ENCODE measurements at places on chromosomes 7 and 10.

DNA sequence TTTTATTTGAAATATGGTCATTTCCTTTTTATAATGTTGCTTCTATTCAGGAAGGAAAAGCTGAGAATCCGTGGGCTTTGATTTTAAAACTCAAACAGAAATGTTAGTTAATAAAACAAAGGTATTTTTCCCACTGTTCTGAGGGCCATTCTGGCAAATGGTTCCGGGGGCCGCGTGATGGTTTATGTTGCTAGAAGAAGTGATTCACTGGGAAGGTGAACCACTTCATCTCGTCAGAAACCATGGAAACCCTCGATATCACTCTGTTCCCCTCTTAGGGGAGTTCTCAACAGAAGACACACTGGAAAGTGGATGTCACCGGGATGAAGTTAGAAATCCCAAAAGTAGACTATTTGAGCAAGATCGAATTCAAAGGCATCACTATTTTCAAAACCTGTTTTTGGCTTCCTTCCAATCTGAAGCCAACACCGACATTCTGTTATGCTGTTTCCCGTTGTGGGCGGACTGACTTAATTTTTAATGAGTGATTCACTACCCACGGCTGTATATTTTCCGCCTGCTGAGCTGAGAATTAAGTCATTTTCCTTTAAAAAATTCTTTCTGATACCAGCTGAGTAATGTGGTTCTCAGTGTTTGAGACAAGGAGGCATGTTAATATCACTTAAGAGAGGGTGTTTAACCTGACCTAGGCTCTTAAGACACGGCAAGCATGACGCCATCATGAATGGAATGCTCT is 84.1 kb downstream of the PTPRE start:
- DNase-seq = no peak

DNA sequence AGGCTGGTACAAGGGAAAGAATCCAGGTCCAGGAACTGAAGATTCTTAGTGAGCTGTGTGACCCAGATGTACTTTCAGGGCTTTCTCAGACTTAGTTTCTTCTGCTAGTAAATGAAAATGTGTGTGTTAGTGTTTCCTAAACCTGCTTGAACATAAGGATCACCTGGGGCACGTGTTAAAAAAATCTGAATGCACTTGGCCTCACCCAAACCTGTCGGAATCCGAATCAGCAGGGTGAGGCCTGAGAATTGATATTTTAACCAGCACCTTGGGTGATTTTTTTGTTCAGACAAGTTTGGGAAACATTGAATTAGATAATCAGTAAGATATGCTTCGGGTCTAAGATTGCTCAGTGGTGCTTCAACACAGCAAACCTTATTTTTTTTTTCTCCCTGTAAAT is 59.7 kb downstream of the ZNF365 start:
- DNase-seq = no peak

- DNase-seq = no peak
Measured at GRCh38 chr10:132404169-132404880, 7.3 kb downstream of the PWWP2B start.

GRCh38 chr10:118818621-118819221 is 64.0 kb upstream of the CACUL1 start:
- DNase-seq = no peak

DNA sequence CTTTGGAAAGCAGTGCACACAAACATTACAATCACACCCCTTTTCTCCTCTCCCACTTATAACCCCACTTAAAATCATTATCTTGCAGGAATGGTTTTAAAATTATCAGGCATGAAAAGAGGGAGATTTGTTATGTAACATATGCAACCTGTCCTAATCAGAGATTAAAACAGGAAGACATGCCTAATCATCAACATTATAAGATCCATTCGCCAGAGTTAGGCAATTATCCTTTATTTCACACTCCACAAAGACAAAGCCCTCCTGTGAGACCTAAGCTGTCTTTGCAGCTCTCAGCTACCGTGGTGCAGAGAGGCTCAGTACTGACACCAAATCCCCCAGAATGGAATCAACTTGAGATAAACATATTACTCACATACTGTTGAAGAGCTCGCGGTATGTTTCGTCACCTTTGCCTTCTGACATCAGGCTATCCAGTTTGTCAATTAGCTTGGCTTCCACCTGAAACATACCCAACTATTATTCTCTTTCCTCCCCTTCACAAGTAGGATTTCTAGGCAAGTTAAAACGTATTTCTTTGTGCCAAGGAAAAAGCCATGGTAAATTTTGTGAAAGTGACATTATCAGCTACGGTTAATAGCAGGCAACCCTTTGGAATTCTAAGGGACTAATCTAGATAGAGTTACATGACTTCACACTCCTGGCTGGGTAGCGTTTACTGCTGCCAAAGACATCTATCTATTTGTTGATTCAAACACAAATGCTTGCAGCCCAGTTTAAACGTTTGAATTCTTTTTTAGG is 226.2 kb upstream of the IMMP2L start:
- no peak for DNase-seq

DNA sequence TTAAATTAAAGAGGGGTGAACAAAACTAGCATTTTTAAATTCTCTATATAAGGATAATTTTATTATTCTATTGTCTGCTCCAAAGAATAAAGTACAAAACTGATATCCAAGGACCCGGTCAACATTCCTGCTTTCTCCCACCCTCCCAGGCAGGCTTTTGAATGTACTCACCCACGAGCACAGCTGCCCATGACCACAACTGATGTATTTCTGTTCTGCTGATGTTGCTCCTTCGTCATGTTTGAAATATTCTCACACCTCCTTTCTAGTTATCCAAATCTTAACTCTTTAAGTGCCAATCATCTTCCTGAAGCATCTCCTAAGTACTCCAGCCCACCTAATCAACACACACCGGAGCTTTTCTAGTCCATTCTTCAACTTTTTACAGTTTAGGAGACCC is 46.7 kb downstream of the CALD1 start:
- no peak for DNase-seq

GRCh38 chr10:103166523-103166922 is 26.5 kb downstream of the NT5C2 start:
- no peak for DNase-seq

- DNase-seq = no peak
Measured at GRCh38 chr7:132899-133298, 59.5 kb upstream of the FAM20C start.

DNA sequence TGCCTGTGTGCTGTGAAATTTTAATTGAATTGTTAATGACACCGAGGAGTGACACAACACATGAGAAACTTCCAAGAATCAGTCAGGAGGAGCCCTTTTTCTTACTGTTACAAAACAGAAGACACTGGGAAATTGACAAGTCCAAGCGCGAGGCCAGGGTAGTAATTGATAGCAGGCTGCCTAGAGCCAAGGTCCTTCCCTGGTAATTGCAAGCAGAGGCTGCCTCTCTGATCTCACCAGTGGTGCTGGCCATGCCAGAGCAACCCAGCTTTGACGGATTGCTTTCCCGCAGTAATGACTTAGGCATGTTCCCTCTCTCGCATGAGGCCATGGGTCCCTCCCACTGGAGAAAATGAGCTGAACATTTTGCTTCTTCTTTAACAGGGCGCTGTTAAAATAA is 111.5 kb downstream of the LRMDA start:
- DNase-seq = peak; percentile 32

- no peak for DNase-seq
Measured at GRCh38 chr10:131685007-131685406, 215.8 kb upstream of the PPP2R2D start.

- DNase-seq = peak; percentile 51
Measured at GRCh38 chr7:50595491-50596102, 30.4 kb upstream of the DDC start.

GRCh38 chr7:141704741-141705140 is 2.8 kb upstream of the DENND11 start:
- no peak for DNase-seq

GRCh38 chr7:14218338-14218737 is 228.9 kb upstream of the ETV1 start:
- DNase-seq = no peak

DNA sequence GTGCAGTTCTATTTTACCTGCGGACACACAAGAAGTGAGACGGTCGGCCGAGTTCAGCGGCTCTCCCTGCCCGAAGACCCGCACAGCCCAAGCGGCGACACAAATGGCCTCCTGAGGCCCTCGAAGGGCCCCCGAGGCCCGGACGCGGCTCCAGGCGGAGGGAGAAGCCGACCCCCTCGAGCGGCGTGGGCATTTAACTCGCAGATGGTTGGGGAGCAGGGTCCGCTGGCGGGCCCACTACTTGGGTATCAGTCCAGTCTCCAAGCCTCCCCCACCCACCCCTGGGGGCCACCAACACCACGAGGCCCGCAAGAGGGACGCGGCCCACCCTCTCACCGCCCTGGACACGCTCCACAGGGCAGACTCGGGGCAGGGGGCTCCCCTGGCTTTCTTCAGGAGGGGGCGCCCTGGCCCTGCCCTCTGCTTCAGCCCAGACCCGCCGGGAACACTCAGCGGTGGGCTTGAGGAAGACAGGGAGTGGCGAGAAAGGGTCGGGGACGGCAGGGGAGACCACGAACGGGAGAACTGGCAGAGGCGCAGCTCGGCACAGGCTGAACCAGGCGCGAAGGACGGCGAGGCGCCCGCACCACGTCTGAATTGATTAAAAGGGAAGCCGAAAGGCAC is 1.7 kb downstream of the IGF2BP3 start:
- no peak for DNase-seq

- DNase-seq = no peak
Measured at GRCh38 chr7:19143881-19144574, 1.2 kb downstream of the FERD3L start.

DNA sequence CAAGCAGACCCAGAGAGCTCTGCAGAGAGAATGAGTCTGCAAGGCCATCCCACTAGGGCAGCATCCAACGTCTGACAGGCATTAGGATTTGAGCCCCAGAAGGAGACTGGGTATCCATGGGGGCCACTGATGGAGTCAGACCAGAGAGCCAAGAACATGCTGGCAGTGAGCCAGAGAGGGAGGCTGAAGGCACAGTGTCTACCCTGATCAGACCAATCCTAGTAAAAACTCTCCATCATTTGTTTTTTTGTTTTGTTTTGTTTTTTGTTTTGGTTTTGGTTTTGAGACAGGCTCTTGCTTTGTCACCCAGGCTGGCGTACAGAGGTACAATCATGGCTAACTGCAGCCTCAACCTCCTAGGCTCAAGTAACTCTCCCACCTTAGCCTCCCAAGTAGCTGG is 133.1 kb upstream of the LYZL2 start:
- no peak for DNase-seq

GRCh38 chr7:99261646-99262045 is 11.0 kb upstream of the MYH16 start:
- no peak for DNase-seq

DNA sequence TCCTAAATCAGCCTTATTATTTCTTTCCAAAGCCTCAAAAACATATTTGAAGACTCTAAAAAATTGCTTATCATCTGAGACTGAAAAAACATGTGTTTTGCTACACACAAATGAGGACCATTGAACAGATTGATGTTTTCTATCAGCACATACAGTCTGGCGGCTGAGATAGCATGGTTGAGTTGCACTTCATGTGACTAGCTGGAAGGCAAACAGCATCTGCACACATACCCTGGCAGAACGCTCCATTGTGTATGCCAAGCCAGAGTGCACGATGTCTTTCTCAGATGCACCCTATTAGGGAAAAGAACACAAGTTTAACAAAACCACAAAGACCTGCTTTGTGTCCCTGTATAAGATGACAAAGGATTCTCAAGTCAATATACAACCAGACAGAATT is 33.0 kb downstream of the FAM25A start:
- DNase-seq = no peak

DNA sequence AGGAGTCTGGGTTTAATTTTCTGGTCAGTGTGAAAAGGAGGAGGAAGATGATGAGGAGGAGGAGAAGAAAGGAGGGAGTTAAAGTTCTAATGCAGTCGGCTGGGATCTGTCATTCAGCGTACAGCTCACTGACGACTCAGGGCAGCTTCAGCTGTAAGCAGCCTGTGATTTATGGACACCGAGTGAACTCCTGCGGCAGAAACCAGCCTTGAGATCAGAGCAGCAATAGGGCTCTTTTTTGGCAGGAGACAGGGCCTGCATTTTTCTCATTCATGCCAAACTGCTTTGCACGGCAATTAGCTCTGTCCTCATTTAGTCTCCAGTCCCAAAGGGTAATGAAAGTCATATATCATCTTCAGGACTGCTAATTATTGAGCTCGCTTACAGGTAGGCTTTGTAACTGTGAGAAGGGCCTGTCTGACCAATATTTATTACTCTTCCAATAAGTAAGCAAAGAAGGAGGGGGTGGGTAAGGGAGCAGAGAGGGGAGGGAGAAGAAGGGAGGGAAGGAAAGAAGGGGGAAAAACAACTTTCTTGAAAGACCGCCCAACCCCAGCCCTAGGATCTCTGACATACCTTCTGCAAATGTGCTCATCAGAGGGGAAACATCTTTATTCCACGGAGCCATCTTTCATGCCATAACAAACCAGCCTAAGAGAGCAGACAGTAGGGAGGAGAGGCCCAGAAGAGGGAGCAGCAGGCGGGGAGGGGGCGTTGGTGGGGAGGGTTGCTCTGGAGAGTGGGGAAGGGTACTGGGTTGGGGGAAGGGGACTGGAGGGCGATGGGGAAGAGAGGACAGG is 48.1 kb upstream of the COMTD1 start:
- peak; percentile 54 for DNase-seq

DNA sequence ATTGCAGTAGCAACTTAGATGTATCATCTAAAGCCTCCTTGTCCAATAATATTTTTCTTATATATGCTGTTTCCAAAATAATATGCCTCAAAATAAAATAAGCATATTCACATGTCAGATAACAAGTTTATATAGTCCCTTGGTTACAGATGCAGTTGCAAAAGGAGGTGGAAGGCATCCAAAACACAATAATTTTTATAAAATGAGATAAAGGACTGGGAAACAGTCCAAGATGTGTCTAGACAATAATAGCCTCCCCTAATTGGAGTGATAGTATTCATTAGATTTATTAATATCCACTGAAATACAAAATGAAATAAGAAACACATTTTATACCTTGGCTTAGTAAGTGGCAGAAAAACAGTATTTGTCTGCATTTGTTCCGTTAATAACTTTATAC is 30.3 kb downstream of the BCAP29 start:
- no peak for DNase-seq

DNA sequence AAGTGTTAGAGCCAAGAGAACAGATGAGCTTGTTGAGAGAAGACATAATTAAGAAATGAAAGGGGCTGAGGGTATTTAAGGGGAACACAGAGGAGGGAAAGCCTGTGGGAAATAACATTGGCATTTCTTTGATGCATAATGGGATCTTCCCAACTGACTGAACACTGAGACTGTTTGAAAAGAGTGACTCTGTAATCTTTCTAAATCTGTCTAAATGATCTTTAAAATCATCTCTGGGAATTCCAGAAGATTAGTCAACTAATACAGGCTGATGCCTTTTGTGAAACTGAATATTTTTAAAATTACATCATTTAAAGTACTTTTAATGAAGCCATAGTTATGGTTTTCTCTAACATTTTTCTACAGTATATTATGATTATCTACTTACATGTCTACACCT is 17.4 kb upstream of the SLC35G1 start:
- DNase-seq = no peak

GRCh38 chr10:12394241-12395033 is 45.1 kb downstream of the CAMK1D start:
- no peak for DNase-seq

DNA sequence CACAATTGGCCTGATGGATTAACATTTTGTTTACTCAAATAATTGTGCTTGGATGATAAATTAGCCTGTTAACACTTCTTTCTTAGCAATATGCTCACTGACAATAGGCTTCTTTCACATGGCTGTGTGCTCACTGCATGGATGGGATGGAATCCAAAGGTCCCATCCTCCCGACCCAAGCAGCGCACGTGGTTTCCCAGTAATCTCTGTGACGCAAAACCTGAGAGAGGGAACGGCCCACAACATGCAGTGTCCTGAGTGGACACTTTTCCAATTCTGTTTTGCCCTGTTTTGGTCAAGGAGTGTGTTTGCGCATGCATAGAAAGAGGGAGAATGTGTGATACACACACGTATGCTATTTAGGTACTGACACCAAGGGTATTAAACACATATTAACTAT is 42.1 kb upstream of the RASGEF1A start:
- DNase-seq = no peak

Measured in HEK293T (cell line).